ENCODE measurements at places on chromosomes 13 and 19.

DNA sequence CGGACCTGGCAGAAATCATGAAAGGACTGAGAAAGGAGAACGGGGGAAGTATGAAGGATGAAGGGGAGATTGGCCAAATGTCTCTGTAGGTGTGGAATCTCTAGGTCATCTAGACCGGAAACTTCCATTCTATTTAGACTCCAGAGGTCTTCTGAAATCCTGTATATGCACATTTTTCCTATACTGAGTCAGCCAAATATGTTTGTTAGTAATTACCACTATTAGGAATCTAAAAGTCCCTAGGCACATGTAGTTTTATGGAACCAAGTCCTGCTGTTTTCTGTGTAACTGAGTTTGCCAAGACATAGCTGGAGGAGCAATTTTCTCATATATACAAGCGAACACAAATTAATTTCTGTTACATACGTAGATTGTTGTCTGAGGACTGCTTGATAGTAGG lies 498.1 kb downstream of the GPC5 start:
- DNase-seq, result no peak

GRCh38 chr13:22690756-22691155 lies 490.0 kb upstream of the SGCG start:
- no peak for DNase-seq

DNA sequence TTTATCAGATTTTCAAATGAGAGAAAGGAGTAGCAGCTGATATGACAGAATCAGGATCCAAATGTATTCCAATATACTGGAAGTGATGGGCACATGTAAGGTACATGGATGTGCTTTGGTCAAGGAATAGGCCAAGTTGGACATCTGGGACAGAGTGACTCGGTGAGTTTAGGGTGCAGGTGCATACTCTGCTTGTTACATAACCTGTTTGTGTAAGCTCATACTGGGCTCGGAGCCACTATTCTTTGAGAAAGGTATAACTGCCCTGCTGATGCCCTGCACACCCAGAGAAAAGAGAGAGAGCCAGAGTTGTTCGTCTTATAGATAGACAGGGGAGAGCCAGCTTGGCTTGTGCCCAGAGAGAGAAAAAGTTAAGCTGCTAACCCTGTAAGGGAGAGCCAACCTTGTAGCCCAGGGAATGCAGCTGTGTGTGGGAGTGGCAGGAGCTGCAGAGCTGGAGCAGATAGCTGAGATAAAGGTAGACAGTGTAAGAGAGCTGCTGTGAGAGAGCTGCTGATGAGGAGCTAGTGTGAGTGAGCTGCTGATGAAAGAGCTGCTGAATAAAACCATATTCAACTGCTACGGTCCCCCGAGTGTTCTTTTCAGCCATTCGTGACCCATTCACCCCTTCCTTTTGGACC lies 40.7 kb upstream of the N4BP2L1 start:
- DNase-seq, result no peak

DNA sequence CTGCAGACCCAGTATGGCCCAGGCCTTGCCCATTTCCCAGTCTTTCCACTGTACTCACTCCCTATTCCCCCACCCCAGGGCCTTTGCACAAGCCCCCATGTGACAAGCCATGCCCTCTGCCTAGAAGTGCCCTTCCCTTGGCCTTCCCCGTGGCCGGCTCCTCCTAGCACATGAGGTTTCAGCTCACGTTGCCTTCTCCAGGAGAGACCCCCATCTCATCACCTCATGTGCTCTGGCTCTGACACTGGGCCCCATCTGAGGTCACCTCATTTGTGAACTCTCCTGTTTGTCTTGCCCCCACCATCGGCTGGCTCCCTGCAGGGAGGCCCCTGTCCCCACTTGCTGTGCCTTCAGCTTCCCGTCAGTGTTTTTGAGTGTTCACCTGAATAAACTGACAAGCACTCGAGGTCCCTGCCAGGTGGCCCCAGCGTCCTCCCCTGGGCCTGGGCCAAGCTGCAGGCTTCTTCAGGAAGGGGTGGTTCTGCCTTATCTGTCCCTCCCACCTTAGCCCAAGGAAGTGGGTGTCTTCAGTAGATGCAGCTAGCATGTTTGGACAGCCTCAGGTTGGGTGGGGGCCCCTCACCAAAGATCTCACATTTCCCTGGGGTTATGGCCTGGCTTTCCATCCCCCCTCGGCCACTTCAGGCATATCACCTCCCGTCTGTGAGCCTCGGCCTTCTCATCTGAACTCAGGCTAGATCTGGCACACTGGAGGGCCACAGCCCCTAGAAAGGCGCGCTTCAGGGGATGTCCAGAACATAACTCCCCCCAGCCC lies 3.8 kb upstream of the SLC25A42 start:
- no peak for DNase-seq

- no peak for DNase-seq
These were observed 160.1 kb downstream of the TEX29 start for GRCh38 chr13:111480503-111480902.

GRCh38 chr19:46925548-46925950 lies 64.8 kb downstream of the ARHGAP35 start:
- DNase-seq, result no peak
